Endothelial cell of coronary artery (primary cell): ENCODE measurements at places on chromosomes 7 and 10. TPM values are rescaled to one million over a fixed set of nuclear protein-coding genes. Genes with fewer than 3 reads are reported as not detected.

The CCM2 gene
- 57.8 and 66.9 TPM in 2 replicates for total RNA-seq

The PRKCQ gene
- 0.75 and 0.81 TPM in 2 replicates for total RNA-seq

The PIP gene
- not detected in 2 replicates for total RNA-seq

The TLL2 gene
- 0.09 TPM in 2 replicates for total RNA-seq
